ENCODE measurements at places on chromosomes 6 and 20.

- no peak for DNase-seq
These were observed 48.1 kb upstream of the MYL9 start for GRCh38 chr20:36493051-36493800.

- DNase-seq: no peak
These were observed 25.5 kb downstream of the CLIC5 start for GRCh38 chr6:45990162-45990561.

- no peak for DNase-seq
These were observed 56.5 kb upstream of the TENT5A start for GRCh38 chr6:81808851-81809570.

DNA sequence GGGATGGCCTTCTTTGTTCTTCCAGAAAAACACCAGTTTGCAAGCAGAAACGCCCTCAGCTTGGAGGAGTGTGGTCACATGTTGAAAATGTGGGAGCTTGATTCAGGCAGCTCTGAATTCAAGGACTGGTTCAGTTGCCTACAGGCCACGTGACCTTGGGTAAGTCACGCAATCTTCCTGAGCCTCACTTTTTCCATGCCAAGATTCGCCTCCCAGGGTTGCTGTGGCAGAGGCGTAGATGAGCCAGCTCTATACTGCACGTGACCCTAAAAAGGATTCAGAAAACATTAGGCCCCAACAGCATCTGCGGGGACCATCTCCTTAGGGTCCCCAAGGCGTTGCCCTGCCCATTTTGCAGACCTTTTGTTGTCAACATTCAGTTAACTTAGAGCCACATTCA, 112.0 kb upstream of the SNX9 start:
- no peak for DNase-seq

DNA sequence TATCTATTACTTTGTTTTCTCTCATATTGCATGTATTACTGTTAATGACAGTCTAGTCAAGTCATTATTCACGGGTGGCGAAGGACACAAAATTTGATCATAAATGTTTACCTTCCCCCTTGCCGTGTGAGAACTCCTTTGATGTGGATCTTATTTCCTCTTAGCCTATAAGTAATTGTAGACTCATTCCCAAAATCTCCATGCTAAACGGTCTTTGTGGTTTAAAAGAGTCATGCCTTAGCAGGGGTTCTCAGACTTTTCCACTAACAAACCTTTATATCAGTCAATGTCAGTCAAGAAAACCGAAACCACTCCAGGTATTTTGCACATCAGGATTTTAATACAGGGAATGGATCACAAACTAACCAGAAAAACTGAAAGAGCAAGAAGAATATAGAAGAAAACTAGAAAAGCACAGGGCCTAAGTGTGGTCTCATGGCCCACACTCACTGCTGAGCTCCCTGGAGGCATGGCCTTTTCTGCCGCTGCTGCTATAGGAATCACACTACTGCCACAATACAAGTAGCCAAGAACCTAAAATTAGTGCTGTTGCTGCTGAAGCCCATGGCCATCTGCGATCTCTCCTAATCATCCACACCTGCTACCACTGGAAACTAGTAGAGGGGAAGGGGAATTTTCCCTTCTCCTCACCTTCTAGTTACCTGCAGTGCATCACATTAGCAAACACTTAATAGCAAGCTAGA, 186.0 kb upstream of the POU3F2 start:
- no peak for DNase-seq

- DNase-seq: no peak
These were observed 739.9 kb downstream of the C6orf118 start for GRCh38 chr6:164569509-164569908.

DNA sequence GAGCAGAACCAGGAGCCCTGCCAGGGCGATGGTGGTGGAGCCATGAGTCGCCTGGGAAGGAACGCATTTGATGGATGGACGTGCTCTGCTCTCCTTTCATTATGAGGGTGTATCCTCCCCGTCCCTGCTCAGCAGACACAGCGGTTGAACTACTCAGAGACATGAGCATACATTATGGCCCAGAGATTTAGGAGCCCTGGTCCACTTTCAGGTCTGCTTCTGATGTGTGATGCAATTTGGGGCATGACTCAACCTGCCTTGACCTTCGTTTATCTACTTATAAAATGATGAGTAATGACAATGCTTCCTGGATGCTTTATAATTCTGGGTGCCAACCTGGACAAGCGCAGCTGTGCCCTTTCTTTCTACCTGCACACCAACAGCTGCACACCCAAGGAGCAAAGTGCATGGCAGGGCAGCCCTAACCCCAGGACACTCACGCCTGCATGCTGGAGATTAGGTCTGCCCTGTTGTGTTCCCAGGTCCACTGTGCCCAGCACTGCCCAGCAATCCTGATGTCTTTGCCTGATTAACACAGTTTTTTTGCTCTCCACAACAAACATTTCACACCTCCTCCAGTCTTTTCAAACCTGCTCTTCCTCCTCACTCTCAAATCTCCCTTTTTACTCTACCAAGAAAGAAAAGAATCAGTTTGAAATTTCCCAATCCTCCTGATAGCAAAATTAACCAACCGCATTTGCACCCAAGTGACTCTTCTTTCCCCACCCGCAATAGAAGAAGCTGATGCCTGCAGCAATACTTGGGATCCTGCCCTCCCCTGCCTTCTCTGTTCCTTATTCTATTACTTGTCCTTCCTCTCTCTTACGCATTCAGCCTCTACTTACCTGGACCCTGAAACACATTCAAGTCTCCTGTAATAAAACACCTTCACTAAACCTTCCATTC, 81.2 kb downstream of the EZR start:
- DNase-seq: no peak

- DNase-seq: no peak
These were observed 125.4 kb downstream of the DST start for GRCh38 chr6:56517155-56517745.

GRCh38 chr6:118023771-118024170, 116.7 kb downstream of the SLC35F1 start:
- DNase-seq: no peak

GRCh38 chr6:80454197-80454596, 347.7 kb downstream of the BCKDHB start:
- DNase-seq: no peak

- no peak for DNase-seq
These were observed 17.7 kb downstream of the MAS1 start for GRCh38 chr6:159908535-159908934.

- no peak for DNase-seq
These were observed 6.9 kb downstream of the NT5E start for GRCh38 chr6:85456782-85457181.

GRCh38 chr6:64040113-64040512, 404.5 kb downstream of the PHF3 start:
- no peak for DNase-seq

DNA sequence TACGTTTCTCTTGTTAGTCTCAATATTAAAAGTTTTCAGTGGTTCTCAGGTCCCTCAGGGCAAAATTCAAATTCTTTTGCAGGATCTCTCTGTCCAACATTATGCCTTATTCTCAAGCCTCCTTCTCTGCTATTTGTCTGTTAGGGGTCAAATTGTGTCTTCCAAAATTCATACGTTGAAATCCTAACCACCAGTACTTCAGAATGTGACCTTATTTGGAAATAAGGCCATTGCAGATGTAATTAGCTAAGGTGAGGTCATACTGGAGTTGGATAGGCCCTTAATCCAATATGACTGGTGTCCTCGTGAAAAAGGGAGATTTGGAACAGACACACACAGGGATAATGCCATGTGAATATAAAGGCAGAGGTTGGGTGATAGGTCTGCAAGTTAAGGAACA, 64.1 kb upstream of the ADGRF1 start:
- DNase-seq: no peak

- DNase-seq: no peak
These were observed 14.9 kb downstream of the BTN1A1 start for GRCh38 chr6:26514984-26515383.

DNA sequence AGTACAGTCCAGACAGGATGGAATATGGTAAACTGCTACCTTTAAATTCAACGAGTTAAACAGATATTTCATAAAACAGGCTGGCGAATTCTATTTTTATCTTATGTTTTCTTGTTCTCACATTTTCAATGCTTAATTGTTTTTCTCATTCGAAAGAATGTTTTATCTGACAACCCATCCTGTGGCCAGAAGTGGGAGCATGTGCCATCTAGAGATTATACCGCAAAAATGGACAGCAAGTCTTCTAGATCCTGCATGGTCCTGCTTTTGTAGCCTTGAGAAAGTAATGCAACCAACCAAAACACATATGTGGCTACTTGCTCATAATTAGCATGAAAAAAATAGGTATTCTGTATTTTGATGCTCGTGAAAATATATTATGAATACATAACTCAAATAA, 30.7 kb downstream of the TUBB2B start:
- no peak for DNase-seq

DNA sequence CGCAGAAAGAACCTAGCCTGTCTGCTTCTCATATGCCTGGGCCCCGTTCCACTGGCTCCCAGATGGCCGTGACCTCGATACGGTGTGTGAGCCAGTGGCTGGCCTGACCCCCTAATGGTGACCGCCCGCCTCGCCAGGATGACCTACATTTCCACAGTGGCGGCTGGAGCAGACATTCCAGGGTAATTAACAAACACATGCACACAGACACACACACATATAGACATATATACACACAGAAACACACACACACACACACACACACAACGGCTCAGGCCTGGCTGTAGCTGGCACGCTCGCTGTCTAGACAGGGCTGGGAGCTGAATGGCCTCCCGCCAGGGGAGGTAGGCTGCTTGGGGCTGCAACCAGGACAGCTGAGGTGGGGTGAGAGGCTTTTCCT, 227.1 kb downstream of the ANKRD60 start:
- DNase-seq: no peak

- DNase-seq: no peak
These were observed 202.8 kb downstream of the CD83 start for GRCh38 chr6:14320332-14320731.

DNA sequence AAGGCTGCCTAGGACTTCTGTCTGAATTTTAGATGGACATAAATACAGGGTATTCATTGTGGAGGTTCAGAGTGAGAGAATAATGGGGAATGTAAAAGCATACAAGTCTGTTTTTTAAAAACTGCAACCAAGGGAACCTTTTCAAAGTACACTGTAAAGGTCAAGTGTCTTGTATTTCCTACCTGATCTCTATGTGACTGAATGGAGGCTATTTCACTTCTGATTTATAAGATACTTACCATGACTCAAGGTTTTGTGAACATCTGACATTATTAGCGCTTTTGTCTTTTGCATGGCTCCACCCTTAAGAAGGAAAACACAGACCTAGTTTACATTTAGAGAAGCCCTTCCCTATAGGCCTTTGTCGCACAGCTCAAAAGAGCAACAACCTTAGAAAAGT, 126.5 kb downstream of the ZFAND3 start:
- no peak for DNase-seq

- DNase-seq: no peak
These were observed 777 bp downstream of the SRSF6 start for GRCh38 chr20:43458422-43458924.

- no peak for DNase-seq
These were observed 185.8 kb upstream of the RAB32 start for GRCh38 chr6:146357578-146358430.

DNA sequence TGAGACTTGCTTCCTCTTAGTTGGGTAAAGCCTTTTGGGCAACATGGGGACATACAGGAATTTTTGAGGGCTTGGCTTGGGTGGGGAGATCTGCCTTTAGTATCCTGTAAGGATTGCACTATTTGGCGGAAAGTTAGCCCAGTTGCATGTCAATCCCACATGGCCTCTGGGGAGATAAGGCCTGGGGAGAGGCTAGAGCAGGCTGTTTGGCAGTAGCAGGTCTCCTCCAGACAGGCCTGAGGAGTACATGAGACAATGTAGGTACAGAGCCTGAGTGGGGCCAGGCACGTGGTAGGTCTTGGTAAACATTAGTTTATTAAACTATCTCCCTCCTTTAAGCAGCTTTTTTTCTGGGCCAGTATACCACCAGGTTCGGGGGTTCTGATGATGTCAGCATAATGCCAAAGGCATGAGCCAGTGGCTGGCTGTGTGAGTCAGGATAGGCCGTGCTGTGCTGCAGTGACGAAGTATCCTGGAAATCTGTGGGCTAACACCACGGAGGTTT, 147.9 kb downstream of the VEGFA start:
- no peak for DNase-seq

GRCh38 chr20:35572838-35573237, 31.0 kb downstream of the ERGIC3 start:
- no peak for DNase-seq

- DNase-seq: no peak
These were observed 51.3 kb downstream of the VEGFA start for GRCh38 chr6:43821101-43821886.

- DNase-seq: no peak
These were observed 552.7 kb upstream of the AGPAT4 start for GRCh38 chr6:161826512-161826911.

DNA sequence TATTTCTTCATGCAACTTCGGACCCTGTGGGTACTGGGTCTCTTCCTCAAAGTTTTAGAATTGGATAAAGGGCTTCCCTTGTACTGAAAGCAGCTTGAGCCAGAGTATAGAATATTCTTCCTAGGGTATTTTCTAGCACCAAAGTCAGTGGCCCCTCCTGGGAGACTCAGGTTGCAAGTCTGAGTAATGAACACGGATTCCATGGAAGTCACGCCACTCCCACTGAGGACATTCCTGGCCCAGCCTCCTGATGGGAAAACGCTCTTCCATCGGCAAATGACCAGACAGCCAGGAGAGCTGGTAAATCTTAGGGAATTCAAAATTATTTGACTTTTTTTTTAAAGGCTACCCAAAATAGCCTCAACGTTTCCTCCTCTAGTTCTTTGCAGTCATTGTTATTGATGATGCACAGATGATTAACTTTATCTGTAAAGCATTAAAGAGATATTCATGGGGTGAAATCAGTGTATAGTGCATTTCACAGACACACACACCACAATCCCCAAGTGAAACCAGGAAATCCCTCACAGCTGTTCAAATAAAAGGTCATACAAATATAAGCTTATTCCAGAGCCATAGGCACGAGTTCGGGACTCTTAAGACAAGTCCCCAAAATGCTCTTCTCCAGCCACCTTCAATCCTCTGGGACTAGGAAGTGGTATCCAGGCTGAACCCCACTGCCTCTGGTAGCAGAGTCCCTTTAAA, 248.8 kb downstream of the SOD2 start:
- DNase-seq: no peak

- no peak for DNase-seq
These were observed 121.6 kb downstream of the ADGRB3 start for GRCh38 chr6:68756454-68757375.

DNA sequence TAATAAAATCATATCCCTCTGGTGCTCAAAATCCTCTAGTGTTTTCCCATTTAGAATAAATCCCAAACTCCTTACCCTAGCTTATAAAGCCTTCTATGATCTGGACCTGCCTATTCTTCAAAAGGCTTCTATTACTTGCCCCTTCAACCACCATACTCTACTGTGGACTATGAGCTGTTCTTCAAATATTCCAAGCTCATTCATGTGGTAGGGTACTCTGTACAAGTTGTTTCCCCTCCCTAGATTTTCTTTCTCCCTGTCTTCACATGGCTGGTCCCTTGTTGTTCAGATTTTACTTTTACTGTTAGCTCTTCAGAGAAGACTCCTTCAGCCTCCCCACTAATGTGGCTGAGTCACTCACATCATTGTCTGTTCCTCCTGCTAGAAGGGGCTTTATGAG, 193.2 kb downstream of the OGFRL1 start:
- DNase-seq: no peak

- DNase-seq: no peak
These were observed 16.6 kb downstream of the ZC3H12D start for GRCh38 chr6:149468179-149468578.

- no peak for DNase-seq
These were observed 969.2 kb upstream of the SLC35B3 start for GRCh38 chr6:9404351-9405146.
